NCI-H1417 (cell line): ENCODE measurements at places on chromosomes 16 and 17.

- no peak for DNase-seq
These were observed 164.8 kb downstream of the CBLN1 start for GRCh38 chr16:49116873-49117272.

DNA sequence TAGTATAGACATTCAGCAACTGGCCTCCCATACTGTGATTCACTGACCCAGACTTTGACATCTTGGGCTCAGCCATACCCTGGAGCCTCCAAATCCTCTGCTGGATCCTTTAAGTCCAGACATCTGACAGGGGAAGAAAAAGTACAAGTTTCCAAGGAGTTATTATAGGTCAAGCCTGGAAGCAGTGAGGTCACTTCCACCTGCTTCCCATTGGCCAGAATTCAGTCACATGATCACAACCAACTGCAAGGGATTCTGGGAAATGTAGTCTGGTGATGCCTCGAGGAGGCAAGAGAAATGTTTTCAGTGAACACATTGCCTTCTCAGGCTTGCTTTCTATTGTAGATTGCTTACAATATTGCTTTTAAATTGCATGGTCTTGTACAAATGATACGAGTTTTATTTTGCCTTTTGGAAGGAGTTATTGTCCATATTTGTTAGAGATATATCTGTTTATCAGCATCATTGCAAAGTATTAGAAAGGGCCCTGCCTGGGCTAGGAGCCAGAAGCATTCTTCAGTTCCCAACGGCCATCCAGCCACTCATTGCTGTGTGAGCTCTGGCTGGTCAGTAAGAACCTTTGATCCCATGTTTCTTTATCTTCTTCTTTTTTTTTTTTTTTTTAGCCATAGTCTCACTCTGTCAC is 696.9 kb downstream of the WWOX start:
- DNase-seq, result peak; percentile 24

- DNase-seq, result no peak
These were observed 124.7 kb upstream of the TNRC6C start for GRCh38 chr17:77833769-77834168.

DNA sequence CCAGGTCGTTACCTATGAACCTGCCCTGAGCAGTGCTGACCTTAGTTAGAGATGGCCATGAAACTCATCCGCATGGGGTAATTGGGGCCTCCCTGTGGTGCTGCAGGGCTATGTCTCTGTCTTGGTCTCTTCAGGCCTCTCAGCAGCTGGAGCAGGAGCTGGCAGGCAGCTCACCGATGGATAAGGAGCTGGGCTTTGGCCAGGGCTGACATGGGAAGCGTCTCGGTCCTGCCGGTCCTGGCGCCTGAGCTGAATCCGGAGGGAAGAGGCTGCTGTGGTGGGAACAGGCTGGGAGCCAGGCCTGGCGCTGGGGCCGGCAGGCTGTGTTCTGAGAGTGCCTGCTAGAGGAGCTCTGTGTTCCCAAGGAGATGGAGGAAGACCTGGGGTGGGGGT is 10.1 kb downstream of the IL32 start:
- no peak for DNase-seq

GRCh38 chr17:32141258-32141657 is 1.0 kb upstream of the RHOT1 start:
- peak; percentile 63 for DNase-seq

- no peak for DNase-seq
These were observed 28.0 kb upstream of the LITAF start for GRCh38 chr16:11614587-11615175.

DNA sequence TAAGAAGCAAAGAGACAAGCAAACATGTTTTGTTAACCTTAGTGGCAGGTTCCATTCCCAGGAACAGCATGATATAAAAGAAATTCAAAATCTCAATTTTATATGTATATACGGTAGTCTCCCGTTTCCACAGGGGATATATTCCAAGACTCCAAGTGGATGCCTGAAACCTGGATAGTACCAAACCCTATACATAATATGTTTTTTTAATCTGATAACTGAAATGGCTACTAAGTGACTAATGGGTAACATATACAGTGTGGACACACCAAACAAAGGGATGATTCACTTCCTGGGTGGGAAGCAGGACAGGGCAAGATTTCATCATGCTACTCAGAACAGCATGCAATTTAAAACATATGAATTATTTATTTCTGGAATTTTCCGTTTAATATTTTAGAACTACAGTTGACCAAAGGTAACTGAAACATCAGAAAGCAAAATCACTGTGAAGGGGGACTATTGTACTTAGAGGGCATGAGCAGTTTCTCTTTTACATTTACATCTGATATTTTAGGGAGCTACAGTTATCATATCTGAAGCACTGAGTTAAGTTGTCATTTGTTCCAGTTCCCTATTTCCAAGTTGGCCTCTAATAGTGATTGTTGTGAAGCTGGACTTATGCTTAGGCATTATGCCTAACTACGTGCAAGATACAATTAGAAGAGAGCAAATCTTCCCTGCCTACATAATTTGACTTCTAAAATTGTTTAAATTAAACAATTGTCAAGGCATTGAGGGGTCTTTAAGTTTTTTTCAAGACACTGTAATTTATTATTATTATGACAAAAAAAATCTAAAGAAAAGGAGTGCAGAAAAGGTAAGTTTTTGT is 34.1 kb upstream of the ABCA6 start:
- no peak for DNase-seq
